ENCODE measurements at places on chromosomes 2 and 18.

DNA sequence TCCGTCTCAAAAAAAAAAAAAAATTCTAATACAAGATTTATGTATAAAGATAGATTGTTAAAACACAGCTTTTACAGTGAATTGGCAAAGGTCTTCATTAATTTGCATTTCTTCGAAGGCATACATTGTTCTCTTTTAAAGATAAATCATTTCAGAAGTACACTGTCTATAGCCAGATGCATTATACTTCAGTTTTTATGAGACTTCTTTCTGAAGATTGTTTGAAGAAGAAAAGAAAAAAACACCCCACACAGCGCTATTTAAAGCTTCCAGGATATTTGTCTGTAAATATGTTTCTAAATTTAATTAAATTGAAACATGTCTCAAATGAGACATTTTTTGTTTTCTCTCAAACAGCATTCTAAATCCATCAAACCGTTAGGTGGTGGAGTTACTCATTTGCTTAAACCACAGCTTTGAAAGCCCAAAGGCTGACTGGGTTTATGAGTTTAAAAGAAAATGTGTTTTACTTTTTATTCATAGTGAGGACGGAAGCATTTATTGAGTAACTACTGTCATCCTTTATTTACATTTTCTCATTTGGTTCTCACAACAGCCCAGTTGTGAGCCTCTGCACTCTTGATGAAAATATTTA, 42.4 kb upstream of the C1GALT1C1L start:
- DNase-seq, result no peak

GRCh38 chr2:127361929-127362885, 25.6 kb downstream of the MAP3K2 start:
- DNase-seq, result no peak

GRCh38 chr2:48313036-48313877, 216.7 kb upstream of the STON1 start:
- no peak for DNase-seq

DNA sequence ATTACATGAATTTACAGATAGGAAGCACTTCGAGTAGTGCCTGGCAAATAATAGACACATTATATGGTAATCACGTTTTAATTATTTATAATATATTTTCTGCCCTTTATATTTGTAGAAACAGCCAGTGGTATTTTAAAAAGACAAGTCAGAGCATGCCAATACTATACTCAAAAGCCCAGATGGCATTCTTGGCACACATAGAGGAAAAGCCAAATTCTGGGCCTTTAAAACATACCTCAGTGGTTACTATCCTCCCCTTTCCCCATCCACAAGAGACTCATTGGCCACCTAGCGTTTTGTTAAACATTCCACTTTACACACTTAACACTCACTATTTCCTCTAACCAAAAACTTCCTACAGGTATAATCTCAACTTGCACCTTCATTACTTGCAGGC, 63.3 kb upstream of the ZNF804A start:
- DNase-seq, result no peak

- DNase-seq, result no peak
Measured at GRCh38 chr2:238587776-238588660, 161.3 kb downstream of the ASB1 start.

GRCh38 chr2:153939124-153939796, 67.5 kb downstream of the GALNT13 start:
- no peak for DNase-seq

DNA sequence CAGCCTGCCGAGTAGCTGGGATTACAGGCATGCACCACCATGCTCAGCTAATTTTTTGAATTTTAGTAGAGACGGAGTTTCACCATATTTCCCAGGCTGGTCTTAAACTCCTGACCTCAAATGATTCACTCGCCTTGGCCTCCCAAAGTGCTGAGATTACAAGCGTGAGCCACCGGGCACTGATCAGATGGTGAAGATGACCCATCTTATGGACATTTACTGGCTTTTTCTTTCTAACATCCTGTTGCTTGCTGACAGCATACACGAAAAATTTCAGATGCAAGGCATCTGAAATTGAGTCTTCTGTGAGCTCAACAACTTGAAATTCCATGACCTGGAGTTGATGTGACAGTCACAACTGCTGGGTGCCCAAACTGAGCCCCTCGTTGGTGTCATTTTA, 859.5 kb upstream of the CNTNAP5 start:
- DNase-seq, result no peak

GRCh38 chr2:27664154-27664574, 475 bp downstream of the SLC4A1AP start:
- no peak for DNase-seq

DNA sequence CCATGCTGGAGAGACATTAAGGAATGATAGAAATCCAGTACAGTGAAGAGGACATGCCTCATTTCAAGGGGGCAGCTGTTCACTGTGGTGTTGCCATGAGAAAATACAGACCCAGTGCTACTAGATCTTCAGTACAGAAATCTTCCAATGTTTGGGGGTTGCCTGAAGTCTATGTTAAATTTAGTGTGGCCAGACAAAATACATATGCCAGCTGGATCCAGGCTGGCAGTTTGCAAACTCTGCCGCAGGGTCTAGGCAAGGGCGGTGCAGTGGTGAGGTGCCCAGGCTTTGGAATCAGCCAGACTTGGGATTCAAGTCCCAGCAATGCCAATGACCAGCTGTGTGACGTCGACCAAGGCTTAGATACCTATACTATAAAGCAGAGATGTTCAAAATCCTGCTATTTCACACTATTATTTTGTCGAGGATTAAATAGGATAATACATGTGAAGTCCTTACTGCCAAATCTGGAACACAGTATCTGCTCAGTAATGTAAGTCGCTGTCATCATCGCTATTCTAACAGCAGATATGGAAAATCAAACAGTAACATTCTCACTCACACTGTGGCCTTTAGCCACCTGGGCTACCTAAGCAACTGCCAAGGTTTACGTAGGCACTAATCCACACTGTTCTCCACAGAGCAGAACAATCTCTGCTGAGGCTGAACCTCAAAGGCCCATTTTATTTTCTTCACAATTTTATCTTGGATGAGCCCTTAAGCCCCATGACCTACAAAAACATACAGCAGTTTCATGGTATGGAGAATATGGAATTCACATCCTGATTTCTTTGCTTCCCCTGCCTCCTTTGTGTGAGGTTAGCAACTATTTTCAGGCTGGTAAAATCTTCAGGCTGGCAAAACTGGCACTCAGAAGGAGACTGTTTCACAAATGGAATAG, 5.9 kb upstream of the TMSB10 start:
- no peak for DNase-seq

DNA sequence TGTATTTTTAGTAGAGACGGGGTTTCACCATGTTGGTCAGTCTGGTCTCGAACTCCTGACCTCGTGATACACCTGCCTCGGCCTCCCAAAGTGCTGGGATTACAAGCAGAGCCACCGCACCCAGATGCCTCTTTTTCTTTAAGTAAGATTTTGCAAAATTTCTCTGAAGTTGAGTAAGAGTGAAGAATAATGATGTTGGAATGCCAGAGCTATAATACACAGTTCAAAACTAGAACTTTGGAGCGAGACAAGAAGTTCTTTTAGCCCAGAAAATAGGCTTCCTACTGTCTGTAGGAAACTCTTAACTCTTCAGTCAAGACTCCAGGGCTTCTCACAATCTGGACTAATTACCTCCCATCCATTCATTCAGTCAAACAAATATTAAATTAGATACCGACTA, 51.4 kb downstream of the MARCHF4 start:
- no peak for DNase-seq

GRCh38 chr18:27419646-27420045, 234.5 kb upstream of the CHST9 start:
- no peak for DNase-seq

DNA sequence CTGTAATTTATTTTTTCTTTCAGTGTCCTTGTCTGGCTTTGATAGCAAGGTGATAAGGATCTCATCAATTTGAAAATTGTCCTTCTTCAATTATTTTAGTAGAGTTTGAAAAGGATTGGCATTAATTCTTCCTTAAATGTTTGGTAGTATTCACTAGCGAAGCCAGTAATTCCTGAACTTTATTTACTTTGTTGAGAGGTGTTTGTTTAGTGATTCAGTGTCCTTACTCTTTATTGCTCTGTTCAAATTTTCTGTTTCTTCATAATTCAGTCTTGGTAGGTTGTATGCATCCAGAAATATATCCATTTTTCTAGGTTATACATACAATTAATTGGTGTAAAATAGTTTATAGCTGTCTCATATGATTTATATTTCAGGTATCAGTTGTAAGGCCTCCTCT, 676.7 kb upstream of the POU3F3 start:
- DNase-seq, result no peak

DNA sequence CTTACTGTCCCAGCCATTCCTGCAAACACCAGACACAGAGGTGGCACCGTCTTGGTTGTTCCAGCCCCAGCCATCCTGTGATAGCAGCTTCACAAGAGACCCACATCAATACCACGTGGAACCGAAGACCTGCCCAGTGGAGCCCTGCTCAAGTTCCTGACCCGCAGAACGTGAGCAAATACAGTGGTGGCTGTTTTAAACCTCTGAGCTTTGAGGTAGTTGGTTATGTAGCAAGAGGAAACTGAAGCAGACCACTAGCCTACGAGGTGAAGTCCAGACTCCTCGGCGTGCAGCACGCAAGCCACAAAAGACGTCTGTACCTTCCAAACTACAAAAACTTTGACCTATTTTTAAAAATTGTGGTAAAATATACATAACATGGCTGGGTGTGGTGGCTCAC, 96.1 kb upstream of the ODC1 start:
- no peak for DNase-seq

GRCh38 chr2:149732730-149733290, 145.2 kb upstream of the MMADHC start:
- DNase-seq, result no peak

GRCh38 chr2:16409849-16410248, 255.8 kb downstream of the CYRIA start:
- DNase-seq, result no peak

DNA sequence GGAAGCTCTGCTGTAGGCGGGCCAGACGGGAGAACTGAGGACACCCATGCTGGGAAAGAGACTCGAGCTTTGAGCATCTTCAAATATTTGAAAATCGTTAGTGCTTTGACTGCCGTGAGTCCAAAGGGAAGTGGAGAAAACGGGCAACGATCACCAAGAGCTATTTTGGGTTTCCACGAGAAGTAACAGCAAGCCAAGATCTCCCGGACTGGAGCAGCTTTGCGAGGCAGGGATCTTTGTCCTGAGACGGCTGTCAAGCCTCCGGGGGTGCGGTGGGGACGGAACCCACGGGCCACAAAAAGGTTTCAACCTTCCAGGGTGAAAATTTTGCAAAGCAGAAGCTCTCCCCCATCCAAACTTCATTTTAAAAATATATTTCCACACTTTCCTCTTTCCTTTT, 195.8 kb downstream of the NDUFA10 start:
- DNase-seq, result no peak

DNA sequence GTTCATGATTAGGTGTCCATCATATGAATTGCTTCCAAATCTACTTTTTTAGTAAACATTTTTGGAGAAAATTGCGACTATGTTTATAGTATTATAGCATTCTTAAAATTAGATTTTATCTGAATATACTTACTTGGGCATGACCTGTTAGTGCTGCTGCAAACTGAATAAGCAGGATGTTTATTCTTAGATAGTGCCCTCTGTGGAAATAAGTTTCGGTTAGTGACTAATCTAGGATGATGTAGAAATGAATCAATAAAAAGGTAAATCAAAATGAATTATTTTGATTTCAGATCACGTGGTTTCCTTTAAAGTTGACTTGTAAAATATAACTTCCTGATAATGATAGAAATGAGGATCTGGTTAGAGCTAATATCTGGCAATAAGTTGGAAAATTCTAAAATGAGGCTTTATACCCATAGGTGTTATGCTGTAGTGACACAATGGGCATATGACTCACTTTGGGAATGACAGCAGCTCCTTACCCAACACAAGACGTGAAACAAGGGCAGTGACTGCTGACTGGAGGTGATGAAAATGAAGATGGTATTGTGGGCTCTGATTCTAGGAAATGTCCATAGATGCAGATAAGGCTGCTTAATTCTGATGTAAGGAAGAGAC, 165.8 kb upstream of the TCF4 start:
- DNase-seq, result no peak

GRCh38 chr2:48607307-48608014, 10.2 kb upstream of the GTF2A1L start:
- DNase-seq, result no peak

DNA sequence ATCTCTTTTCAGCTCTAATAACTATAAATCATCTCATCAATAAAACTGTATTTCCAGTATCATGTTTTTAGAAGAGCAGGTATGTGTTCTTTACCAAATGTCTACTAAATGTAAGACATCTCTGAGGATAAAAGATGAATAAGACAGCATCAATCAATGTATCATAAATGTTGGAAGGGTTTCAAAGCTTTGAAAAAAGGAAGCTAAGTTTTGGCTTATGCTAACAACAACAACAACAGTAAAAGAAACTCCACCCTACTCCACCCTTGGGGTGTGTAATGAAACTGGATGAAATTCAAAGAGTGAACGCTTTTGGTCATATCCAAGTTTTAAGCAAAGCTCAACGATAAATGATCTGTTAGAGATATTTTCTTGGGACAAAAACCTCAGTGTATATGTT, 17.1 kb downstream of the PRKD3 start:
- DNase-seq, result no peak

GRCh38 chr18:31553800-31554199, 37.9 kb upstream of the TTR start:
- no peak for DNase-seq

GRCh38 chr18:66264130-66264529, 339.8 kb downstream of the CDH19 start:
- DNase-seq, result no peak

DNA sequence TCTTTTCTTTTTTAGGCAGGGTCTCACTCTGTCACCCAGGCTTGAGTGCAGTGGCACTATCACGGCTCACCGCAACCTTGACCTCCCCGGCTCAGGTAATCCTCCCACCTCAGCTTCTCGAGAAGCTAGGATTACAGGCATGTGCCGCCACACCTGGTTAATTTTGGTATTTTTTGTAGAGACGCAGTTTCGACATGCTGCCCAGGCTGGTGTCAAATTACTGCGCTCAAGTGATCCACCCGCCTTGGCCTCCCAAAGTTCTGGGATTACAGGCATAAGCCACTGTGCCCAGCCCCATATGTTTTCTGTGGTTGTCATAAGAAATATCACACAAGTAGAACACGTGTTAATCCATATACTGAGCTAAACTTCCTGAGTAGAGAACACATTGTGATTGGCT, 14.6 kb downstream of the ENOSF1 start:
- DNase-seq, result no peak

GRCh38 chr2:200479692-200480265, 30.1 kb downstream of the KCTD18 start:
- DNase-seq, result peak; percentile 18

GRCh38 chr2:129925381-129925780, 54.1 kb upstream of the RAB6C start:
- no peak for DNase-seq

GRCh38 chr2:11534071-11534745, 363 bp downstream of the GREB1 start:
- no peak for DNase-seq

GRCh38 chr2:224284134-224284946, 117.6 kb downstream of the FAM124B start:
- DNase-seq, result no peak

GRCh38 chr2:228690681-228691080, 509.2 kb upstream of the SPHKAP start:
- DNase-seq, result no peak

- peak; percentile 62 for DNase-seq
Measured at GRCh38 chr18:26307161-26307773, 81.0 kb downstream of the TAF4B start.

All from astrocyte of the cerebellum (primary cell).